Bone marrow (tissue), 2 donors: ENCODE measurements at places on chromosomes 7 and 10.
A peak's percentile ranks its signal among the peaks of the same experiment; 100 is the strongest.

DNA sequence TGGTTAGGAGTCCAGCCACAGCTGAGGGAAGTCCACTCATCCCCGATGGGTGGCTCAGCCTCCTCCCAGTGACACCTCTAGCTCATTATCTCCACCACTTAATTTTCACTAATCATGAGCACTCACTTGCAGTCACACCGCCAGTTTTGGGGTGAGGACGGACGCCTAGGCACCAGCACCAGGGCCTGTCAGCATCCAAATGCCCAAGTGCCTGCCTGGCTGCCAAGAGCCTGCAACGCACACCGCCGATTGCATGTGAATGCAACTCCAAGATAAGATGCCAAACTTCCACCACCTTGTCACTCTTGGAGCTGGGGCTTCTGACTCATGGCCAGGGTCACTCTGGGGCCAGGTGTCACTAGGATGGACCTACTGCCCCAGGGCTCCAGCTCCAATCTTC, 24.4 kb upstream of the SMARCD3 start:
- DNase-seq, result no peak

DNA sequence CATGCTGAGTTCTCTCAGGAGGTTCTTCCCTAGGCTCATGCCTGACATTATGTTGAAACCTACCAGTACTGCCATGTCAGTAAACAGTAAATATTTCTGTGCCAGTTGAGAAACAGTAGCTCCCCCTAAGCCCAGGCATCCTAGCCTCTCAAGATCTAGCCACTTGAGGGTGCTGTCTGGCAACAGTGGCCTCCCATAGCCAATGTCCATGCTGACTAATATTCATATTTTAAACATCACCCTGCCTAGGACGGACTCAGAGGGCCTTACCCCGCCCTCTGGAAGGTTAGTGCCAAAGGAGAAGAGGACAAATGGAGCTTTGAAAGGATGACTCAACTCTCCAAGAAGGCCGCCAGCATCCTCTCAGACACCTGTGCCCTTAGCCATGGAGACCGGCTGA, 7.7 kb downstream of the ACSM6 start:
- DNase-seq, result no peak

- DNase-seq, result no peak
Observed at GRCh38 chr7:40230101-40230500, 95.3 kb downstream of the SUGCT start.

DNA sequence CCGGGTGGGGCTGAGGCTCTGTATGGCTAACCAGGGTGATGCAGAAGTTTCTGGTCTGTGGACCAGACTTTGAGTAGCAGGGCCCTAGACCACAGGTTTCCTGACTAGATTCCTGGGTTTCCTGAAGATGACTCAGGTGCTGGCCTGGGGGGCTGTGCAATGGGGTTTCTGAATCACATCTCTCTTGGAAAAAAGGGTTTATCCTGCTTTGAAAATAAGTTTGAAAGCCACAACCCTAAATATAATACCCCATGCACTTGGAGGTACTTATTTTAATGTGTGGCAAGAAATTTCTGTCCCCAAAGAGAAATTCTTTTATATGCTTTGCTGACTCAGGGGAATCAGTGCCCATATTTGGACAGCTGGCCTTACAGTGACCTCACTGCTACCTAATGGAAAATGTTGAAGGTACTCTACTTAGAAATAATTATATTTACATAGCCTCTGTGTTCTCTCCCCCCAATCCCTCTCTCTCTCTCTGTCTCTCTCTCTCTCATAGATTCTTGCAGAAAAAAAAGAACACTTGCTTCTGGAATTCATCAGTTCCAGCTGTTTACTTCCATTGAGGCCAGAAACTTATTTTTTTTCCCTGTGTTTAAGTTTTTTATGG, 184.4 kb upstream of the LYZL2 start:
- DNase-seq, result peak; percentile 61

DNA sequence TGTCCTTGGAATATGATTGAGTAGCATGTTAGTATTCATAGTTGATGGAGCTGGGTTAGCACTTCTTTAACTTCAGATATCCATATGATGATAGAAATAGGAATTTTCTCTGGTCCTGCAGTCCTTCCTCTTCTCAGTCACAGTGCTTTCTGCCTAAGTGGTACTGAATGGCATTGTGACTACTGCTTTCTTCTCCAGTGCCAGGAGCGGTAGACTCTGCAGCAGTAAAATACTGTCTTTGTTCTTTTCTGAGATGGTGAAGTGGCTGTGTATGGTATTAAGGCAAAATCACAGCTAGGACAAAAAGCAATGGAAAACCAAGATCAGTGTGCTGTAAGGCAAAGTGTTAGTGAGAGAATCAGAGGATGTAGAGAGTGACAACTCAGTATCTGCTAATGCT, 46.6 kb downstream of the C1GALT1 start:
- no peak for DNase-seq

GRCh38 chr7:28739826-28740225, 218.3 kb downstream of the TRIL start:
- DNase-seq, result no peak

- no peak for DNase-seq
Observed at GRCh38 chr10:114825513-114826253, 4.1 kb downstream of the FHIP2A start.

DNA sequence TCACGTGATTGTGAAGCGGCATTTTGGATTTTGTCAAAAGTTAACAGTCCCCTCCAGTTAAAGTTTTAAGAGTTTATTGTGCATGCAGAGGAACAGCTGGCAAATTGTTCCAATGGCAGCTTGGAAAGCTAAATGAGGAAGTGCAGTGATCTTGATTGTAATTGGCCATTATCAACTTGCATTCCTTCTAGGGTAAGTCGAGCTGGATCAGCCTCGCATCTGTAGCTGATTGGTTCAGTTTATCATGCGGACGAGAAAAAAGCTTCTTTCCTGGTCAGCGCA, 566 bp downstream of the ZNF789 start:
- no peak for DNase-seq
